ENCODE measurements at places on chromosomes 2 and 18. TPM values are rescaled to one million over a fixed set of nuclear protein-coding genes. Genes with fewer than 3 reads are reported as not detected.

DNA sequence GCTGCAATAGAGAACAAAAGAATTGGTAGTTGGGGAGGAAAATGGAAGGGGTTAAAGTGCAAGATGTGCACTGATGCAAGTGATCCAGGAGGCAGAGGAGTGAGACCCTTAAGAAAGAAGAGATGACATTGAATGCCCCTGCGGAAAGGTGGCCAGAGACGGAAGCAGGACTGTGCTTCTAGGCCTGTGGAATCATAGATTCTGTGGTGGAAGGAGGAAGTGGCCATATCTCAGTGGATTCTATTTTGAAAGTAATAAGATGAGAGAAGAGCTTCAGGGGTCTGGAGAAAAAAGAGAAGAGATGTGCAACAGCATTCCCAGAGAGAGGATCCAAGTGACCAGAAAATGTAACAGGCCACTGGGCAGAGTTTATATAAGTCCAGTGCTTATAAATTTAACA is 18.6 kb upstream of the GYPC start:
- H3K4me3 ChIP-seq: no peak overlapping the region
- no peaks in the 10 kb centered on the region for H3K4me1 ChIP-seq
- H3K27me3 ChIP-seq: no peaks in the 10 kb centered on the region
- DNase-seq: no peak
- H3K27ac ChIP-seq: no peak overlapping the region

- DNase-seq: no peak
- H3K27me3 ChIP-seq: no peaks in the 10 kb centered on the region
- H3K27ac ChIP-seq: no peak overlapping the region
- peaks cover 2% of the 10 kb centered on the region for H3K4me1 ChIP-seq
- H3K36me3 ChIP-seq: no peaks in the 10 kb centered on the region
- peak overlapping the region; percentile 77 for H3K4me3 ChIP-seq
These were observed 2.1 kb downstream of the ATAD2B start for GRCh38 chr2:23924589-23925359.

- H3K4me3 ChIP-seq: no peak overlapping the region
- H3K27me3 ChIP-seq: no peaks in the 10 kb centered on the region
- H3K27ac ChIP-seq: no peak overlapping the region
These were observed 147.6 kb upstream of the ITGA6 start for GRCh38 chr2:172279813-172280212.

DNA sequence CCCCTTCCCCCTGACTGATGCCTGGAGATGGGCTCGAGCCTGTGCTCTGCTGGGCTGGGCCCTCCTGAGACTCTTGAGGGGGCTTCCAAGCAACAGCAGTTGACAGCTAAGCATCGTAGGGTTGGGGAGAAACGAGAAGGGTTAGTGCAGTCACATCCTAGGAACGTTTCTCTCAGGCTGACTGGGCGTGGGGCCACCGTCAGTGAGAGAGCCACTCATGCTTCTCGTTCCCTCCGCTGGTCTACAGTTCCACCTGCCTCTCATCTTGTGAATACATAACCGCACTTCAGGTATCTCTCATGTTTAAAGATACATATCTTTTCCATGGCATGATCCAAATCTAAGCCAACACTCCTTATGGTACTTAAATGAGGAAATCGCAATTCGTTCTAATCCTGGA is 66.4 kb downstream of the TRAPPC12 start:
- no peak for DNase-seq
- peaks cover 3% of the 10 kb centered on the region for H3K4me1 ChIP-seq
- H3K4me3 ChIP-seq: no peak overlapping the region
- H3K27me3 ChIP-seq: no peaks in the 10 kb centered on the region

DNA sequence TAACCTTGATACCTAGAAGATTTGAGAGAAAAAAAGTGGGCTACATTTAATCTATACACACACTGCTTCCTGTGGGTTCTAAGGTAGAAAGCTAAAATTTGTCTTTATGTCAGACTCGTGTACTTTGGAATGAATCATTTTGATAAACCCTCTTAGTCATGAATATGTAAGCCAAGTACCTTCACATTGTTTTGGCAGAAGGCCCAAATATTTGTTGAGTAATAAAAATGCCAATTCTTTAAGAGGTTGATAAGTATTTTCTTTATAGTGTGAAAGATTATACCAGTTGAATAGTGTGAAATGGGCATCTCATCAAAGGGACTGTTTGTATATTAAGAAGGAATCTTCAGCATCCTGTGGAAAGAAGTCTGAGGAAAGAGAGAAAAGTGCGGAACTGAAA is 1464.7 kb upstream of the ZEB2 start:
- no peak overlapping the region for H3K4me3 ChIP-seq
- no peak overlapping the region for H3K27ac ChIP-seq

DNA sequence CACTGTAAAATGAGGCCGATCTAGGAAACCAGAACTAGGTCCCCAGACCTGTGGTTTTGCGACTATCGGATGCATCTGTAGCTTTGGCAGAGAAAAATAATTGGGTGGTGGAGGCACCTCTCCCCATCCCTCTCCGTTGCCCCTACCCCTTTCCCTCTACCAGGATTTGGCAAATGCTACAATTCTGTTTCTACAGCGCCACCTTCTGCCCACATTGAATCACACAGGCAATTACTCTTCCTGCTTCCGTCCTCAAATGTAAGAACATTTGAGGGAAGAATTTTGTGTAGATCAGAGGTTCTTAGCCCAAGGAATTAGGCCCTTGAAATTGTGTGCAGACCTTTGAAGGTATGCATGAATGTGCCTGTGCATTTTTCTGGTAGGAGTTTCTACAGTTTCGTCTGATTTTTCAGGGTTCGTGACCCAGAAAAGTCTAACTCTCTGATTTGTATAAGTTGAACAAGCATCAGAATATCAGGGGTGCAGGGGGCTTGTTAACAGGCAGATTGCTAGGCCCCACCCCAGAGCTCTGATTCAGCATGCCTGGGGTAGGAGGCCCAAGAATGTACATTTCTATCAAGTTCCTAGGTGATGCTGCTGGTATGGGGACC is 11.2 kb downstream of the ATP6V1B1 start:
- no peaks in the 10 kb centered on the region for H3K27me3 ChIP-seq
- no peaks in the 10 kb centered on the region for H3K36me3 ChIP-seq
- peak; percentile 45 for DNase-seq
- H3K4me1 ChIP-seq: peaks cover 8% of the 10 kb centered on the region

- no peaks in the 10 kb centered on the region for H3K27me3 ChIP-seq
- H3K36me3 ChIP-seq: no peaks in the 10 kb centered on the region
- no peak for DNase-seq
- peak overlapping the region; percentile 53 for H3K4me3 ChIP-seq
- peaks cover 7% of the 10 kb centered on the region for H3K4me1 ChIP-seq
These were observed 666 bp upstream of the STAT1 start for GRCh38 chr2:191014653-191015020.

DNA sequence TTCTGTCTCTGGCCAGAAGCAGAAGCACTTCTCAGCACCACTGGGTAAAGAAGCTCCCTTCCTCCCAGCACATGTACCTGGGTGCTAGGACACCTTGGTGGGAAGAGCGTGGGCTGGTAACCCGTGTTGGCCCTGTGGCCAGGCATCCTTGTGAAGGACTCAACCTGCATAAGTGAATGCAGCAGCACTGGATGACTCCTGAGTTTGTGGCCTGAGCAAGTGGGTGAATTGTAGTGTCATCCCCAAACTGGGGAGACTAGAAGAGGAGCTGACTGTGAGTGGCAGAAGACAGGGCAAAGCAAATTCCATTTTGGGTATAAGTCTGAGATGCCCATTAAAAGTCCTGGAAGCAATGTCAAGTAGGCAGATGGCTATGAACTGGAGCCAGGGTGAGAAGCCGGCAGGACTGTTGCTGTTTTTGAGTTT is 63.4 kb downstream of the STAT1 start:
- no peaks in the 10 kb centered on the region for H3K36me3 ChIP-seq
- H3K4me3 ChIP-seq: no peak overlapping the region
- no peak overlapping the region for H3K27ac ChIP-seq
- peaks cover 14% of the 10 kb centered on the region for H3K4me1 ChIP-seq

GRCh38 chr2:45074713-45075112 is 65.5 kb upstream of the SIX2 start:
- no peak overlapping the region for H3K4me3 ChIP-seq
- no peaks in the 10 kb centered on the region for H3K4me1 ChIP-seq

GRCh38 chr2:134431838-134432434 is 178.1 kb downstream of the MGAT5 start:
- H3K36me3 ChIP-seq: peaks cover 15% of the 10 kb centered on the region
- DNase-seq: peak; percentile 63
- H3K4me3 ChIP-seq: no peak overlapping the region
- H3K4me1 ChIP-seq: peaks cover 9% of the 10 kb centered on the region

- no peak for DNase-seq
- no peaks in the 10 kb centered on the region for H3K4me1 ChIP-seq
- H3K4me3 ChIP-seq: no peak overlapping the region
- H3K36me3 ChIP-seq: no peaks in the 10 kb centered on the region
- peaks cover 3% of the 10 kb centered on the region for H3K27me3 ChIP-seq
These were observed 278.7 kb upstream of the ZNF521 start for GRCh38 chr18:25630682-25631081.

- H3K36me3 ChIP-seq: peaks cover 20% of the 10 kb centered on the region
- H3K27me3 ChIP-seq: no peaks in the 10 kb centered on the region
- H3K27ac ChIP-seq: no peak overlapping the region
- H3K4me1 ChIP-seq: peaks cover 10% of the 10 kb centered on the region
- DNase-seq: no peak
These were observed 63.0 kb downstream of the TWIST2 start for GRCh38 chr2:238910751-238911351.

GRCh38 chr2:167908786-167909185 is 338.6 kb downstream of the STK39 start:
- H3K4me1 ChIP-seq: no peaks in the 10 kb centered on the region
- H3K27ac ChIP-seq: no peak overlapping the region
- DNase-seq: no peak
- H3K4me3 ChIP-seq: no peak overlapping the region
- H3K27me3 ChIP-seq: no peaks in the 10 kb centered on the region

The TMEM127 gene
- 15.2 TPM for total RNA-seq

The CNTNAP5 gene
- total RNA-seq: not detected

The INSIG2 gene
- total RNA-seq: 9.9 TPM

The POMC gene
- total RNA-seq: 0.66 TPM

The SDC1 gene
- 56.8 TPM for total RNA-seq

The CYP26B1 gene
- 0.51 TPM for total RNA-seq

The CAPG gene
- total RNA-seq: 105 TPM

The DTNA gene
- 28.2 TPM for total RNA-seq
